ENCODE measurements at places on chromosomes 5 and 9.

DNA sequence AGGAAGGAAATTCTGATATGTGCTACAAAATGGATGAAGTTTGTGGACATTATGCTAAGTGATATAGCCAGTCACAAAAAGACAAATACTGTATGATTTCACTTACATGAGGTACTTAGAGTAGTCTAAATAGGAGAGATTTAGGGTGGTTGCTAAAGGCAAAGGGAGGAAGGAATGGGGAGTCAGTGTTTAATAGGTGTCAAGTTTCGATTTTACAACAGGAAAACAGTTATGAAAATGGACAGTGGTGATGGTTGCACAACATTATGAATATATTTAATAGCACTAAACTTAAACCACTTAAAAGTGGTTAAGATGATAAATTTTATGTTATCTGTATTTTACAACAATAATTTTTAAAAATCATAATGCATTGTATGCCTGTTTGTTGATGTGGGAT lies 40.4 kb upstream of the ECM2 start:
- no peak for DNase-seq

- no peak for DNase-seq
Measured at GRCh38 chr9:94799578-94800264, 73.2 kb downstream of the AOPEP start.

DNA sequence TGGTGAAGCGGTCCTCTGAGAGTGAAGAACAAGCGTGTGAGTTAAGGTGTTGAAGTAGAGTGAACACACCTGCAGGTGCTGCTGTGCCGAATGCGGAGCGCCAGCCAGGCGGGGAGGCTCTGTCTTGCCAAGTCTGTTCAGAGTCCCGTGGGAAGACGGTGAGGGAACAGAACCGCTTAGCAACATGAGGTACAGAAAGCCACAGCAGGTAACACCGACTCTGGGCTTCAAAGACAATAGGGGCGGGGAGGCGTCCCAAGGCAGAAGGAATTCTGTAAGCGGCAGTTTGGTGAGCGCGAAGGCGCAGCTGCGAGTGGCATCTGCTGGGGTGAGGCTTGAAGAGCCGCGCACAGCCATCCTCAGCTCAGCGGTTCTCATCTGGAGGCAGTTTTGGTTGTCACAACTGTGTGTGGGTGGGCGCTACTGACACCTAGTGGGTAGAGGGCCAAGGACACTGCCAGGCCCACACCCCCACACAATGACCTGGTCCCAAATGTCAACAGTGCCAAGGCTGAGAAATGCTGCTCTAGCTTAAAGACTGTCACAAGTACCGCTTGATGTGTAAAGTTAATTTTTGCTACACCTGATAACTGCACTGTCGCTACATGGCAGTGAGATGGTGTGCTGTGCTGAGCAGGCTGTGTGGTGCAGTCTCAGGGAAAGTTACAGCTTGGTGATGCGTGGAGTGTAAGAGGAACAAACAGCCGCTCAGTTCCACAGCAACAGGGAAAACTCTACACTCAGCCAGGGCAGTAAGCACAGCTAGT lies 67.4 kb upstream of the TBC1D9B start:
- DNase-seq, result peak; percentile 77

- DNase-seq, result no peak
Measured at GRCh38 chr9:72257814-72258213, 107.2 kb downstream of the ZFAND5 start.

DNA sequence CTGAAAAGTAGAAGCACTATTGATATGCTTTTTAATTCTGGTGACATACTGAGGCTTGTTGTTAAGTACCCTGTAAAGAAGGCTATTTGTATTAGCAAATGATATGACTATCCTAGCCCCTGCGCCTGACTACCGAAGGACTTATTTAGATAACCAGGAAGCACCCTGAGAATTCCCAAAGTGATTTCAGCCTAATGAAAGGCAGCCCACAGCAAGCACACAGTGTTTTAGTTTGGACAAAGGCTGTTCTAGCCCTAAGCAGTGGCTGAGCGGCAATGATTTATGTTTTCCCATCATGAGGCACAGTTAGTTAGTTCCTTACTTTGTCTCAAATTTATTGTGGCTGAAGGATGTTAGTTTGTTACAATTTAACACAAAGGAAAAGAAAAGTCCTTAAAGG lies 235.3 kb downstream of the KCTD16 start:
- DNase-seq, result no peak

GRCh38 chr5:142015781-142016533 lies 3.1 kb upstream of the GNPDA1 start:
- DNase-seq, result peak; percentile 80

DNA sequence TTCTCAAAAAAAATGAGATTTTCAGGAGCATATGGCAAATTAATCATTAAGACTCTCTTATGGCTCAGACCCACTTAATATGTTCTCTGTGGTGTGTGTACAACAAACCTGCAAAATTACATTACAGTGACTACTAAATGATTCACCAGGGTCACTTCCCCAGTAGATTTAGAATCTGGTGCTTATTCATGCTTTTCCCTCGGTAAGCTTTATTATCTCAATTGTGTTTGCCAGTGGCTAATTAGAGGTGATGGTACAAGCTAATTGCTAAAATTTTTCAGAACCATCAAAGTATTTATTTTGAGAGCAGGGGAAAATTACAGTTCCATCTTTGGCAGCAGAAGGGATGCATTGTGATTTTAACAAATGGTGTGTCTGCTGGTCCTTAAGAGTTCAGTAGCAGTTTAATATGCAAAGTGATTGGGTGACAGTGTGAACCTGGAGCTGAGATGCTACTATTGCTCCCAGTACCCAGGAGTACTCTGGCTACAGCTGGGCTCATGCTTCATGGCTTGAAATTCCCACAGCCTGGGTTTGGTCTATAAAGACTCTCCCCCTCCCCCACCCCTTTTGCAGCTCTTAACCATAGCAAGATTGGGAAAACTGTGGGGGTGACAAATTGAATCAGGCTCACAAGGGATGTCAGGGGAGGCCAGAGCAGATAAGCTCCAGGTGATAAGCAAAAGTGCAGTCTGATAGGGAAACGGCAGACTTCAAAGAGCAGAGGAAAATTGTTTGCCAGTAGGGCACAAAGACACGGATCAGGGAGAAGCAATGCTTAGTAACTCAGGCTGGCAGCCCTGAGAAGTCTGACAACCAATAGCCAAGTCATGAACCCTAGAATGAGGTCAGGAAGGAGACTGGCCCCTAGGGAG lies 92.8 kb upstream of the RAD23B start:
- no peak for DNase-seq

GRCh38 chr5:127316011-127316410 lies 25.4 kb downstream of the MEGF10 start:
- DNase-seq, result no peak

GRCh38 chr9:93376411-93376810 lies 75.1 kb upstream of the FAM120A start:
- DNase-seq, result no peak

All from KBM-7 (cell line).